ENCODE measurements at places on chromosomes 2 and 18.
A peak's percentile ranks its signal among the peaks of the same experiment; 100 is the strongest.

- no peak for DNase-seq
Observed at GRCh38 chr2:8268172-8268783, 413.6 kb upstream of the ID2 start.

DNA sequence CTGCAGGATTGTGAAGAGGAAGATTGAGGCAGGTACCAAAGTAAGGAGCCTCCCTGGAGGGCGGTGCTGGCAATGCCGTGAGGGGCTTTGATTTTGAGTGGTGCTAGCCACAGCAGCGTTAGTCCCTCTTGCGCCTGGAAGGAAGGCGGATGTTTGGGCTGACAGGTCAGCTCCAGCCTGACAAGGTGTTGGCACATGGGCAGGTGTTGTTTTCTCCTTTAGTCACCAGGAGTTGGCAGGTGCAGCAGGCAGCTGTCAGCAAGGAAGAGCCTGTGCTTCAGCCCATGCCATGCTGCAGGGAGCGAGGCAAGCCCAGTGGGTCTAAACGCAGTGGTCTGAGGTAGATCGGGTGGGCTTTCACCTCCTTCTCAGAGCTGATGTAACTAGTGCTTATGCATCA lies 8.5 kb downstream of the SEC11C start:
- DNase-seq = no peak

- peak; percentile 70 for DNase-seq
Observed at GRCh38 chr2:219530048-219530963, 13.3 kb downstream of the CHPF start.

GRCh38 chr2:213959589-213959988 lies 451.3 kb upstream of the VWC2L start:
- DNase-seq = no peak

DNA sequence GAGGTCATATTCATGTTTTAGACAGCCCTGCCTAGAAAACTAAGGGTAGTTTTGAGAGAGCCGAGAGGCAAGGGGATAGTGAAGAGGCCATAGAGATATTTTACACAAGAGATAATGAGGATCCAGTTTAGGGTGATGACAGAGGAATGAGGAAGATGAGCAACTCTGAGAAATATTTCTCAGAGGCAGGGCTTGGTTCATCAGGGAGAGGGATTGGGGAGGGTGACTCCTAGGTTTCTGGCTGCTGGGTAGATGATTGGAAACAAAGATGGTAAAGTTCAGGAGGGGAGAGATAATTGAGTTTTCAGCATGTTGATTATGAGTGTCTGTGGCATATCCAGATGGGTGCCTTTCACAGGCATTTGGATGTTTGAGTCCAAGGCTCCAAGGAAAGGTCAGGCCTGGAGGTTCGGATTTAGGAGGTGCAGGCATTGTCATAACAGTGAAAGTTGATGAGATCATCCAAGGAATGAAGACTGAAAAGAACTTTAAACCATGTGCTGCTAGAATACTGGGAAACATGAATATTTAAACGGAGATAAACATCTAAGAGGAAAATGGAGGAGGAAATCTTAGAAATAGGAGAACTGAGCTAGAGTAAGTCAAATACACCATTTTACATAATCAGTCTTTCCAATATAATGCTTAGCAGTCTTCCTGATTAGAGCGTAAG lies 7.4 kb downstream of the MYL12B start:
- no peak for DNase-seq

DNA sequence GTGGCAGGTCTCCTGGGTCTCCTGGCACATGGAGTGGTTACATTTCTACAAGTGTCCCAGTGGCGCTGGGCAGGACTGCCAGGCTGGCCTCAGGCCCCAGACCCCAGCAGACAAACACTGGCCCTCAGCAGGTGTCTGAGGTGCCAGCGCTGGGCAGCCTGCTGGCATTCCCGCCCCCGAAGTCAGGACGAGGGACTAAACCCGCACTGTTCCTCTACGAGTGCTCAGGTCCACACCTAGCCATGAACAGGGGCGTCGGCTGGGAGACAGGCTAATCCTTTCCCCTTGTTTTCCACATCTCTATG lies 12.8 kb downstream of the SNED1 start:
- DNase-seq = peak; percentile 5

GRCh38 chr2:34045101-34045655 lies 446.1 kb upstream of the FAM98A start:
- no peak for DNase-seq

DNA sequence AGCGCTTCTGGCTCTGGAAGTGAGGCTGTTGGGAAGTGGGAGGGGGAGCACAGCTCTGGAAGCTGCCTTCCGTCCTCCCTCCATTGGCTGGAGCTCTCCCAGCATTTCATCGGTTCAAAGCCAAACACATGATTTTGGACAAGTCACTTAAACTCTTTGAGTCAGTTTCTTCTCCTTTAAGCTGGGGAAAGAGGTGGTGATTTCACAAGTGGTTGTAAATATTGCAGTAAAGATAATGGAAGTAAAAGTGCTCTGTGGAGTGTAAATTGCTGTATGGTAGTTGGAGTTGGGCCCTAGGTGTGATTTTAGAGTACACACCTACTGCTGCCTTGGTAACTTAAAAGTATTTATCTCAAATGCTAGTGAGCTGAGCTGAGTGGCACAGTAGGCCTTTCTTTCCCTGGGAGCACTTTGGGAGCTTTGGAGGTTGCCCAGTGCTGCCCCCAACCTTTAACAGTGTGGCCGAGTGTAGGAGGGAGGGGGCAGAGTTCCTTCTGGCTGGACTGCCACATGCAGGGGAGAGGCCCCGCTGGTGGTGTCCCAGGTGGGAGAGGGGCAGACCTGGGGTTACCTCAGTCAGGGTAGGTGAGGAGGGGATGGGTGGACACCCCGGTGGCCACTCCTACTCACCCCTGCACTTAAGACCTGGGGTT lies 54.7 kb downstream of the ASAP2 start:
- no peak for DNase-seq

- DNase-seq = no peak
Observed at GRCh38 chr2:200966770-200967169, 3.3 kb upstream of the ORC2 start.

DNA sequence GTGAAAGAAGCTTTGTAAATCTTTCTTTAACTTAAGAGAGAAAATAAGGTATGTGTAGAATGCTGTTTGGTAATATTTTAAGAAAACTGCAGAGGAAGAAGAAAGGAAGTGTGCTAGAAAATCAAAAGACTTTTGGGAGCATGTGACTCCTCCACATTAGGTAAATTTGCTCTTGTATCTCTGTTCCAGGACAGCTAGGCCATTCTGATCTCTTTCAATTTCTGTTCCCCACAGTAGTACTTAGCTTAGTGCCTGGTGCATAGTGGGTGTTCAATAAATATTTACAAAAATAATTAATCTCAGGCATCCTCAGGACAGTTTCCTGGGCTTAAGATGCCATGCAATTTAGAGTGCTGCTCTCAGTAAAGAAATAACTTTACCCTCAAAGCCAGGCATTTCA lies 105.0 kb downstream of the GPD2 start:
- no peak for DNase-seq

DNA sequence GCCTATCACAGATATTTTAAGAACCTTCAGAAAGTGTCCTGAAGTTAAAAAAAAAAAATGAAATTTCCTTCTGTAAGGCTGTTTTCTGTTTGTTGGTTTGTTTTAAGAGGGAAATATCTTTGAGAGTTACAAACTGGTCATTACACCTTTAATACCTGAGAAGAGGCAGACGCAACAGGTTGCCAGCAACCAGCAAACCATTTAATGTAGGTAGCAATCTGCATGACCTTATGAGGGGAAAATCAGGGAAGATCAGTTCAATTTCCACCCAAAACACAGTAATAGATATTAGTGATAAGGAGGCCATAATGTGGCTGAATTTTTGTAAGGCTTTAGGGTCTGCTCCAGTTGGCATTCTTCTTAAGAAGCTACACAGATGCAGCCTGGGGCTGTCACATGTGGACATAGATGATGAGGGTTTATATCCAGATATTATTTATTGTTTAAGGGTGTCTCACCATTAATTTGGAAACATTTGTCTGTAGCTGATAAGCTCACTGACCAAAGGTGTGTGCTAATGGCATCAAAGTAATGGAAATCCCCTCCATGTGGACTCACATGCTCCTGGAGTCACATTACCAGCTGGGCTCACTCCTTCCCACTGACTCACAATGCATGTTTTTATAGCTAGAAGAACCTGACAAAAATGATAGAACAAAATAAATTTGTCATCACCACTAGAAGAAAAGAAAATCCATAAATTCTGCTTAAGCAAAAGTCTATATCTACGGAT lies 83.5 kb upstream of the DTNA start:
- no peak for DNase-seq

- DNase-seq = no peak
Observed at GRCh38 chr2:7428454-7429204, 511.4 kb downstream of the RNF144A start.

GRCh38 chr2:229943770-229944449 lies 21.6 kb downstream of the FBXO36 start:
- no peak for DNase-seq

DNA sequence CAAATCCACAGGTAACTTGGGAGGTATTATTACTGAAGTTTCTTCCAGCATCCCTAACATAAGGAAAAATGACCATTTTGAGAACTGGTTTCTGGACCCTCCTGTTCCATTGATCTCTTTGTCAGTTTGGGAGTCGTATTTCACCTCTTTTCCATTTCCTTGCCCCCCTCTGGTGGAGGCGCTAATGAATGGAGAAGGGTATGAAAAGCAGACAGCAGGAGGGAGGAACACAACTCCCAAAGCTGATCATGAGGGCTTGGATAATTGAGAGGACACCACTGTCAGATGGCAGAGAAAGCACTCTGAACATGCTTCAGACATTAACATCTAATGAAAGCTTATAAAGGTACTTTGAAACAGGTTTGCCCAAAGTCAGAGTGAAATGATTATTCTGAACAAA lies 56.6 kb upstream of the TLK1 start:
- no peak for DNase-seq

DNA sequence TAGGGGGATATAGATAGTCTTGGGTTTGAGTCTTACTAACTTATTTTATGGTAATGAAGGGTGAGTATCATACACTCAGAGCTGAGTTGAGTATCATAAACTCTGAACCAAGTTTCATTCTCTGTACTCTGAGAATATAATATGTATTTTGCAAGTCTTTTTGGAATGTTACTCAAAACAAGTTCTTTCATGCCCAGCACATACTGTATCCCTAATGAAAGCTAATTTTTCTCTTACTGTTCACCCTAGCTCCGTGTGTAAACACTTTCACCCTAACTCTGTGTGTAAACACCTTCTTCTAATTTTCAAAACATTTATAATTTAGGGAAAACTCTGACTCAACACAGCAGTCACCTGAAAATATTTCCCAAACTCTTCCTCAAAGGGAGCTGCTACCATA lies 29.7 kb upstream of the CHST9 start:
- no peak for DNase-seq

DNA sequence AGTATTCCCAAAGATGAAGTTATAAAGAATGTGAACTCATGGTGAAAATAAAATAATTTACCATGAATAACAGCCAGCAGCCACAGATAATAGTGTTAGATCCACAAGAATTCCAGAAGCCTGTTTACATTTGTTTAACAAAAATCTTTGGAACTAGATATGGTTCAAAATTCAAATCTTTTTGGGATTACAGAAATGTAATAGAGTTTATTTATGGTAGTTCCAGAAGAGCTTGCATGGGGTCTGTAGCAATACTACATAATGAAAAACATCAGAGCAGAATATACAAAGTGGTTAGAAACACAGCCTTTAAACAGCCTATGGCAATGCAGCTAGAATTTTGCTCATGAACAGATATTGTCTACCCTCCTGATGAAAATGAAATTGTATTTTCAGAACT lies 179.1 kb downstream of the RDH14 start:
- no peak for DNase-seq

- no peak for DNase-seq
Observed at GRCh38 chr2:74291886-74292621, 51.2 kb downstream of the SLC4A5 start.

- no peak for DNase-seq
Observed at GRCh38 chr2:220556658-220557057, 929.2 kb downstream of the SLC4A3 start.

- no peak for DNase-seq
Observed at GRCh38 chr2:115584507-115584906, 1142.1 kb downstream of the DPP10 start.

GRCh38 chr2:88059979-88060906 lies 4.7 kb upstream of the KRCC1 start:
- DNase-seq = no peak

DNA sequence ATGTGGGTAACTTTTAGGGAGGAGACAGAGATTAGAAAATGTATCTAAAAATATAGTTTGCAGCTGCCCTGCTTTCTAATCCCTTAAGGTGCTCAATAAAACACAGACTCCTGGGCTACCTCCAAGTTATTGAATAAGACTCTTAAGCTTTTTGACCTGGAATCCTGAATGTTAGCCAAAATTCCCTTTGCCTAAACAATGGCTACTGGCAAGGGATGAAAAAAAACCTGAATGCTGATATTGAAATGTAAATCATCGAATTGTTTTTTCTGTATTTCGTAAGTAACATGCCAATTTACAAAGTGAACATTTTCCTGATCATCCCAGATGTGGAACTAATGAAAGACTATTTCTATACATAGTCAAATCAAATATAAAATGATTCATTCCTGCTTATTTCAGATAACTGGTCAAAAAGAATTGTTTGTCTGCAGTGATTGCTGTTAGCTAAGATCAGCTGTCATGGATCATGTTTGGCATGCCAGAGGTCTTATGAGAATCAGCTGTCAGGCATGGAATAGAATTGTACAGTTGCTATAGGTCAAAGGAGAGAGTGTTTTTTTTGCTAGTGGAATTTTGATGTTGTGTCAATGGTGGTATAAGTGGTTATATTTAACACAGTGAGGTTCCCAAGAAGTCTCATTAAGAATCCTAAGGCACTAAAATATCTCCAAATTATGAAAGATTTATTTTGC lies 363.6 kb upstream of the CWC22 start:
- DNase-seq = no peak

GRCh38 chr2:234164493-234165413 lies 114.3 kb downstream of the SPP2 start:
- DNase-seq = peak; percentile 56

GRCh38 chr2:31249009-31249690 lies 15.2 kb downstream of the EHD3 start:
- no peak for DNase-seq

DNA sequence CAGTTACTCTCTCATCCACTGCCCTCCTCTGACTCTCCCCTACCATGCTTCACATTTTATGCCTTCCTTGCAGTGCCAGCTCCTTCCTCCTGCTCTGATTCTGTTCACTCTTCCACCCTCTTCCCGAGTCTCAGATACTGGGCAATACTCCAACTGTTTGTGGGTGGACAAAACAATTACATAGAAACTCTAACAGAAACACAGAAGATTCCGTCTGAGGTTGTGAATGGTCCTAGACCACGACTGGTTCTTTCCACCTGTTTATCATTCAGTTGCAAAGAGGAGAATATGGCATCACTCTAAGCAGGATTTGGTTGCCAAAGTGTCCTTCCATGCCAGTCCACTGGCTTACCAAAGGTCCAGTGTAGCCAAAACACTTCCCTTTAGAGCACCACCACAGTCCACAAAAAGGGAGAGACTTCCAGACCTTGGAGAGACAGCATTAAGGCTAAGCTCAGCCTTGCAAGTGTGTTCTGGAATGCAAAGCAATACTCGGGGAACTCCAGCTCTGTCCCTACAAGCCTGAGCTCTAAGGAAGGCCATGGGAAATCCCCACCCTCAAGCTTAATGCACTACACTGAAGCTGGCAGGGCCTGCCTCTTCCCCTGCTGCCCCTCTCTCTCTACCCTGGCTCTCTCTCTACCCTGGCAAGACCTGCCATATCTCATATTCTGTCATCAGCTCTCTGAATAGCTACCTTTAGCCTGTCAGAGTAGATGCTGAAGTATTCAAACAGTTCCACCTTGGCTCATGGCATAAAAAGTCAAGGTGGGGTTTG lies 33.6 kb upstream of the RND3 start:
- DNase-seq = no peak

Measured in T-cell (primary cell).